HS-27A (cell line): ENCODE measurements at places on chromosomes 2 and 18.

DNA sequence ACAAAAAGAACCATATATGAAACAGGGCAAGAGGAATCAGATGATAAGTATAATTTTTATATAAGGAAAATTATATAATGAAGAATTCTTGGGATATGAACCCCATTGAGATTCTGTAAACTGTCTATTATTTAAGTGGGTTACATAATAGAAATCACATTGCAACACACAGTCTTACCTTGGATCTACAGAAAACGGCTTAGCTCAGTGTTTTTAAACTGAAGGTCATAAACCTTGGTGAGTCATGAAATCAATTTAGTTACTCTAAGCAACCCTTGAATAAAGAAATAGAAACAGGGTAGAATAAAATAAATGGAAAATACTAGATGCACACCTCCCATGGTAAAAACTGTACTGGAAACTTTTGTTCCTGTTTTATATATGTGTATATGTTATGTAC lies 50.7 kb downstream of the METTL8 start:
- DNase-seq, result no peak

GRCh38 chr2:98912957-98913915 lies 22.8 kb downstream of the CRACDL start:
- no peak for DNase-seq

DNA sequence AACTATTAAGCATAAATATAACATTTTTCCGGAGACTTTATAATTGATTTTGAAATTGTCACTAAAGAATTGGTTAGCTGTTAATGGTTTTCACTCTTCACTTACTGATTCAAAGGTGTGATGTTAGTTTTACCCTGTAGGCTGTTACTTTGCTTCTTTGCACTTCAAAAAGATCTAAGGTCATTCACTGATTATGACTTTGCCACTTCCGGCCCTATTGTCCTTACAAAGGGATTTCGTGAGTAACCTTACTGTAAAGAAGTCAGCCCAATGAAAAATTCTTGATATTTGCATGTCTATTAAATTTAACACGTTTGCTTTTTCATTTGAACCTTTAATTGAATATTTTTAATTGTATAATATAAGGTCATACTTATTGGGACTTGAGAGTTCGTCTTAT lies 61.4 kb downstream of the GREB1L start:
- no peak for DNase-seq

GRCh38 chr2:239440511-239440959 lies 39.7 kb upstream of the HDAC4 start:
- no peak for DNase-seq

DNA sequence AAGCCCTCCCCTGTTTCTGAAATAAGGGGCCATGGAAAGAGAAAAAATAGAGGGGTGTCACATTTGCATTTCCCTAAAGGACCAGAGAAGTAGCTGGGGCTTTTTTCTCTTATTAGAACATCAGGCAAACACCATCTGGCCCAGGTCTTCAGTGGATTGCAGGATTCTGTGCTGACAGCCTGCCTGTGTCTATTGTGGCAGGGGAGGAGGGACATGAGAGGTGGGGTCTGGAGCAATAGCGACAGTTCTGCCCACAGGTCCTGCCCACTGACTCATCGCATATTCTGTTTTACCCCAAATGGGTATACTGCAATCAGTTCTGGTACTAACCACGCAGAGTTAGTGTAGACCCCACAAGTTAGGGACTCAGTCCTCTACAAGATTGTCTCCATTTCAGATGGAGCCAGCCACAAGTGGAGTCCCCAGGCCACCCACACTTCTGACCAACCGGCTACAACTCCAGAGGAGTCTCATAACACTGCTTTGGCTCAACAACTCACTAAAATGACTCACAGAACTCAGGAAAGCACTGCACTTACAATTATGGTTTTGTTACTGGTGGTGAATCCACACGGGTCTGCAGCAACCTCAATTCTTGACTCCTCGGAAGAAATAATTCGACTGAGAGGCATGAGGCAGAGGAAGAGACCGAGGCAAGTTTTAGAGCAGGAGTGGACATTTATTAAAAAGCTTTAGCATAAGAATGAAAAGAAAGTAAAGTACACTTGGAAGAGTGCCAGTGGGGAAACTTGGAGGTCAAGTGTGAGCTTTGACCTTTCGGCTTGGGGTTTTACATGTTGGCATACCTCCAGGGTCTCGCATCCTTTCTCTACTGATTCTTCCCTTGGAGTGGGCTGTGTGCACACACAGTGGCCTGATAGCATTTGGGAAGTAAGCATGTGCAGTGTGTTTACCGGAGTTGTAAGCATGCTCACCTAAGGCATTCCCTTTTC lies 146.4 kb upstream of the SPATS2L start:
- no peak for DNase-seq

DNA sequence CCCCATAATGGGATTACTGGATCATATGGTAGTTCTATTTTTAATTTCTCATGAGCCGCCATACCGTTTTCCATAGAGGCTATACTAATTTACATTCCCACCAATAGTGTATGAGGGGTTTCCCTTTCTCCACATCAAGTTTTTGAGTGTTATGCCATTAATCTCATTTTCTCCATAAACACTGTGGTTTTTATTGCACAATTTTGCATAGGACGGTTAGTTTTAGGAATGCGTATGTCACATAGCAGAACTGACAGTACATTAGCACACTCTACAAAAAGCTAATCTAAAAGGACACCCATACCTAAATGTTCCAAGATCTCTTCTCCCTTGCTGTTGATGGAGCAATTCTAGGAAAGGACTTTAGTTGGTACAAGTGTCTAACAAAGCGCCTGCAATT lies 32.5 kb downstream of the DARS1 start:
- DNase-seq, result no peak

DNA sequence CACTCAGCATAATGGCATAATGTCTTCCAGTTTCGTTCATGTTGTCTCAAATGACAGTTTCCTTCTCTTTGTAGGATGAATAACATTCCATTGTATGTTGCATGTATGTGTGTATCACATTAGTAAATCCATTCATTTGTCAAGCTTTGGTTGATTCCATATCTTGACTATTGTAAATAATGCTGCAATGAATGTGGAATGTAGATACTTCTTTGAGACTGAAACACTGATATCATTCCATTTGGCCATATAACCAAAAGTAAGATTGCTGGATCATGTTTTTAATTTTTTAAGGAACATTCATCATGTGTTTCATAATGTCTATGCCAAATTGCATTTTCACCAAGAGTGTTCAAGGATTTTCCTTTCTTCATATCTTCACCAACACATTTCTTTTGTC lies 1711.4 kb upstream of the PIK3C3 start:
- DNase-seq, result no peak

DNA sequence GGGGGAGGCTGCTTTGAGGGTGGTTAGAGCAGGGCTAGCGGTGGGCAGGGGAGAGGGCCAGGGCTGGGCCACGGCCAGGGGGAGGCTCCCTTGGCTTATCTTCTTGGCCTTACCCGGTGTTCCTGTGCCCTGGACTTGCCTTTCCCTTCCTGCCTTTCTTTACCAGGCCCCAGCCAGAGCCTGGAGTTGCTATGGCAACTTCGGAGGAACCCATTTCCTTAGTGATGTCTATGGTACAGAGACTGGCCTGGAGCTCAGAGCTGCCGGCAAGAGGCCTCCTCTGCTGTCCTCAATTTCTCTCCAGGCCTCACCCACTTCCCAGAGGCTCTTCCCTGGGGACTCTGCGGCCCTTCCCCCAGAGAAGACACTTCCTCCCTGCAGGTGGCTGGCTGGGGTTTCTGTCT lies 11.5 kb downstream of the SPEG start:
- DNase-seq, result no peak

DNA sequence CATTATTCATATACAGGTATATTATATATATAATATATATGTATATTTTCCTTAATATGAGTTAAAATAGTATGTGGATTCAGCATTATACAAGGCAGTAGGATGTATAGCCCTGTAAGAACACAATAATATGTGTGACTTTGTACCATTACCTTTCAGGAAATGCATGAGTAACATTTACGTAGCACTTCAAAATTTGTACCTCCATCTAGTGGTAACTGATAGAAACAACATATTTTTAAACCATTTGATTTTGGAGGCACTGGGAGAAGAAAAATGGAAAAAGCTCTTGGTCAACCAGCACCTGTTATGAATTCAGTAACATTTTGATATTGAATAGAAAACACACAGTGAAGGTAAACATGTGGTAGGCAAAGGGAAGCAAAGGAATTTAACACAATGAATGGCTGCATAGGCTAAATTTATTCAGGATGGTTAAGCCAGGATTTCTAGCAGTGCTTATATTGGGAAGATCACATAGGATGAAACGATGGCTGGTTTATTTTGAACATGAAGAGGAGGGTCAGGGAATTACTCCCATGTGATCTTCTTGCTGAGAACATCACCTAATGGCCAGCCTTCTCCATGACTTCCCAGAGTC lies 565.5 kb downstream of the CCDC85A start:
- no peak for DNase-seq

DNA sequence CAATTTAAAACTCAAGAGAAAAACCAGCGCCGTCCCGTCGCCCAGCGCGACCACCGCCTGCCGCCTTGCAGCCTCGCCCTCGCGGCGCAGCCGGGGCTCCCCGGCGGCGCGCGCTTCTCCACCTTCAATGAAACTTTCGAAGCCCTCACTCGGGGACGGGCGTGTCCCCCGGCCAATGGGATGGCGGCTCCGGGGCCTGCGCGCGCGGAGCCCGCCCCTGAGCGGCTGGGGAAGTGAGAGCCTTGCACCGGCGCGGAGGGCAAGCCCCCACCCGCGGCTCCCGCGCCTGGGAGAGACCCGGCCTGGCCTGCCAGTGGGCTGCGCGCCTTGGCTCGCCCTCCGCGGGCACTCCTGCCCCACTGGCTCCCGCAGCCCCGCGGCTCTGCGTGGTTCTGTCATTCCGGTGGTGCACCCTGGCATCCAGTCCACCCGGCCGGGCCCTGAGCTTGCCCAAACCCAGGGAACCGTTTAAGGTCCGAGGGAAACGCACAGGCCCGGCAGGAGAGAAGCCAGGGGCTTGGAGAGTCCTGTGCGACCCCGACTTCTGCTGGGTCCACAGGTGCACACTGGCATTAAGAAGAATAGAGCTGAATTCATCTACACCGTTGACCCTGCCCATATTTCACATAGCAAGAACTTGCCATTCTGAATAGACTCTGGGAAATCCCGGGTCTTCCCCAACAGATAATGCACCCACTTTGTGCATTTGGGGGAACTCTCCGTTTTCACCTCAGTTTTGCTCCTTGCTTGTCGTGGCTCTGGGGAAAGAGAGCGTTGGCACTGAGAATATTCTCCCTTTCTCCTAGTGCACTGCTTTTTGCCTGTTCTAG lies at the start of gene PIEZO2:
TSS of gene PIEZO2 (minus strand) at position 129 of the 830 bp plus-strand sequence. CDS start 981 bp downstream, outside the sequence.
- DNase-seq, result no peak

DNA sequence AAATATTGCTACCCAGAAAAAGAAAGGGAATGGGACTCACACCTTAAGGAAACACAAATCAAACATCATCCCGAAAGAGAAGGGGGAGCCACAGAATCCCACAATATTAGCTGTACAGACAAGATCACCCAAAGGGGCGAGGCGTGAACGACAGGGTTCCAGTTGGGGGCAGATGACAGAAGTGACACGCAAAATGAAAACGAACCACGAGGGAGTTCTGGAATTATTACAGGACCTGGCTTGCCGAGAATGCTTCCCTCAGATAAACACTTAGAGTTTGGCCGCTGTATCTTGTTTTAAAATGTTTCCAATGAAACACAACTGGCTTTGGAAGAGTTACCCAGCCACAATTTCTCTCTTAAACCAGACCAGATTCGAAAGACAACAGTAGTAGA lies 60.4 kb downstream of the C2orf76 start:
- no peak for DNase-seq

DNA sequence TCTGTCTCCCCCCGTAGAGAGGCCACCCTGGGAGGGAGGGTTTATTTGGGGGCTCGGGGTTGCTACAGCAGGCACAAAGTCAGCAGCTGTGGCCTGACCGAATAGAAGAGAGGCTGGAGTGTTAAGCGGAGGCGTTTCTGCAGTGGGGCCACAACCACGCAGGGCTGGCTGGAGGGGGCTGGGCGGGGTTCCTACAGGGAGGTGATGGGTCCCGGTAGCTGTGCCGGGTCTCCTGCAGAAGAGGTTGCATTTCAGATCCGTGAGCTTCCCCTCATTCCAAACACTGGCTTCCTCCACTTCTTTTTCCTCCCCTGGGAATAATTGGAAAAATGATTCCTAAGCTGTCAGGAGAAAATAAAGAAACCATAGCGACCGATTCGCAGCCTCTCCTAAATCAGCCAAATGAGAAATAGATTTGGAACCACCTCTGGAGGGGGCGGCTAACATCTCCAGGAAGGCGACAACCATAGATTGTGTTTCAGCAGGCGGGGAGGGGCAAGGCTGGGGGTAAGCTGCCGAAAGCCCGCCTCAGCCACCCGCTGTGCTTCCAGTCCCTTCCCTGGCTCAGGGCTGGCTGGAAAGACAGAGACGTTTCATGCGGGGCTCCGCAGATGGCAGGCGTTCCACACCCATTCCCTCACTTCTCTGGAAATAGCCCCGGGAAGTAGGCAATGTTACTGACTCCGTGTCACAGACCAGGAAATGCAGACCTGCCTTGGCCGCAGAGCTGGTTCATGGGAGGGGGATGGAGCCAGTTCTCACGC lies 85.6 kb upstream of the TAF1B start:
- no peak for DNase-seq

GRCh38 chr2:118032169-118033013 lies 18.5 kb upstream of the CCDC93 start:
- no peak for DNase-seq

DNA sequence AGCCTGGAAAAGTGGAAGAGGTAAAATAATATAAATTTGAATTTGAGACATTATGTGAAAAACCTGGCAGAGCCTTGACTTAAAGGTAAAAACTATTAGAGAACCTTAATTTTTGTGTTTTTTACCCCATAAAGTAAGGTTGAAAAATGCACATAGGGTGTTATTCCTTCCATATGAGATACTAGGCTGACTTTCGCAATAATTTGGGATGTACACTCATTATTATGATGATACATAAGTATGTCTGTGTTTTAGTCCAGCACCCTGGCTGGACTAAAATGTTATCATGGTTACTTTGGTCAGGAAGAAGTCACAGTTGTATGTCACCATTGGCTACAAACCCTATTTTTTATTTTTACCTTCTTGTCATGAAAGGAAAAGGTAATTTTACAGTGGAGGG lies 19.8 kb downstream of the NEMP2 start:
- DNase-seq, result no peak

GRCh38 chr2:105364436-105365139 lies 27.2 kb downstream of the C2orf49 start:
- DNase-seq, result no peak
